ENCODE measurements at places on chromosomes 16 and 17. TPM values are rescaled to one million over a fixed set of nuclear protein-coding genes. Genes with fewer than 3 reads are reported as not detected.

DNA sequence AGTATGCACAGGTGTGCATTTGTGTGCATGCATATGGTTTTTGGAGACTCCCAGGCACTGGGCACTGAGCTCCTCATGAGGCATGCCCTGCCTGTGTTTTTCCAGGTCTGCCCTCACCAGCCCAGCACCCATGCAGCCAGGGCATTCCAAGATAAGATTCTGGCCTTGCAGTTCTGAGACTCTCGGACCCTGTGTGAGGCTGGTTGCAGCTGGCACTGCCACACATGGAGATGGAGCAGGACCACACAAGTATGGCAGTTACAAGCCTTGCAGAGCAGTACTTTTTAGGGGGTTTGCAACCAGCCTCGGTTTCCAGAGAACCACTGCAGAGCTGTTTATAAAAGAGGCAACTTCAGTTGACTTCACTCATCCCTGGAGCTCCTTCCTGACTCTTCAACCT, 10.2 kb downstream of the SLC6A2 start:
- no peak for DNase-seq
- no peaks in the 10 kb centered on the region for H3K4me1 ChIP-seq
- no peak overlapping the region for H3K4me3 ChIP-seq
- peaks cover 9% of the 10 kb centered on the region for H3K27me3 ChIP-seq

DNA sequence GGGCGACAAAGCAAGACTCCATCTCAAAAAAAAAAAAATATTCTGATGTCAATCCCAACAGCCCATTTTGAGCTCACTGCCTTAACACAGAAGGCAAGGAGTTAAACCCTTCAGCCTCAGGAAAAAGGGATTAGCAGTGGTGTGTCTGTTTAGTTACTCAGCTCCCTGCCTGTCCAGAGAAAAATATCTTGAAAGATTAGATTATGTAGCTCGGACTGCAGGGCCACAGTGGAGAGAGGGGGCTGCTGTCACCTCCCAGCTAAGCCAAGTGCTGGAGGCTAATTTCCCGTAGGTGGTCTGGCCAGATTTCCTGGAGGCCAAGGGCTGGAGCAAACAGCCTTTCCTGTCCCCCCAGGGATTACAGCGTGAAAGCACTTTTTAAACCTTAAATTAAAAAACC, 50.3 kb downstream of the C16orf95 start:
- H3K4me1 ChIP-seq = peaks cover 4% of the 10 kb centered on the region
- H3K36me3 ChIP-seq = peaks cover 3% of the 10 kb centered on the region
- DNase-seq = no peak
- no peak overlapping the region for H3K4me3 ChIP-seq
- no peak overlapping the region for H3K27ac ChIP-seq

DNA sequence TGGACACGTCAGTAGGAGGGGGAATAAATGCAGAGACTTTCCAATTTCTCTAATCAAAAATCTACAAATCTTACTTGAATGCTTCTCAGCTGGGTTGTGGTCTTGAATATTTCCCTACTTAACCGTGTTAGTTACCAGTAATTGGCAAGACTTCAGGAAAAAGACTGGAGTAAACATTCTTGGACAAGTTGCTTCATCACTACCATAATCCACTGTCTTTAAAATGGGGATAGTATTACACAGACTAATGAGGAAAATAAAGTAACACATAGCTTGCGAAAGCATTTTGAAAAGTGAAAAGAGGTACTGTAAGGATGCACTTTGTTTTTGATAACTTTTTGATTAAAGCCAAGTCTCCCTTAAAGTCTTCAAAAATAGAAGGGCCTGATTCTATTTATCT, 18.4 kb downstream of the MYH1 start:
- no peaks in the 10 kb centered on the region for H3K36me3 ChIP-seq
- H3K4me1 ChIP-seq = no peaks in the 10 kb centered on the region
- DNase-seq = no peak
- peaks cover 7% of the 10 kb centered on the region for H3K27me3 ChIP-seq
- no peak overlapping the region for H3K27ac ChIP-seq

The MMP25 gene
- total RNA-seq = 1.5 TPM

The TBC1D3E gene
- total RNA-seq = not detected

The NPIPA8 gene
- 63.0 TPM for total RNA-seq

The APOBR gene
- total RNA-seq = 13.6 TPM

All from T-helper 17 cell (primary cell).